ENCODE measurements at places on chromosomes 7 and 10. TPM values are rescaled to one million over a fixed set of nuclear protein-coding genes. Genes with fewer than 3 reads are reported as not detected.

TMEM176B gene
- polyA plus RNA-seq: 3.1 TPM

OPALIN gene
- polyA plus RNA-seq: not detected

SPDYE11 gene
- 0.06 TPM for polyA plus RNA-seq

ASB10 gene
- not detected for polyA plus RNA-seq

RNF133 gene
- polyA plus RNA-seq: not detected

- no peak for DNase-seq
Observed at GRCh38 chr7:102974366-102975236, 61.8 kb downstream of the LRRC17 start.

- DNase-seq: no peak
Observed at GRCh38 chr7:80294346-80294745, 159.7 kb downstream of the GNAI1 start.

GRCh38 chr10:12314836-12315235 lies 34.5 kb upstream of the CAMK1D start:
- DNase-seq: no peak

- DNase-seq: no peak
Observed at GRCh38 chr7:151661587-151661986, 141.9 kb upstream of the RHEB start.

DNA sequence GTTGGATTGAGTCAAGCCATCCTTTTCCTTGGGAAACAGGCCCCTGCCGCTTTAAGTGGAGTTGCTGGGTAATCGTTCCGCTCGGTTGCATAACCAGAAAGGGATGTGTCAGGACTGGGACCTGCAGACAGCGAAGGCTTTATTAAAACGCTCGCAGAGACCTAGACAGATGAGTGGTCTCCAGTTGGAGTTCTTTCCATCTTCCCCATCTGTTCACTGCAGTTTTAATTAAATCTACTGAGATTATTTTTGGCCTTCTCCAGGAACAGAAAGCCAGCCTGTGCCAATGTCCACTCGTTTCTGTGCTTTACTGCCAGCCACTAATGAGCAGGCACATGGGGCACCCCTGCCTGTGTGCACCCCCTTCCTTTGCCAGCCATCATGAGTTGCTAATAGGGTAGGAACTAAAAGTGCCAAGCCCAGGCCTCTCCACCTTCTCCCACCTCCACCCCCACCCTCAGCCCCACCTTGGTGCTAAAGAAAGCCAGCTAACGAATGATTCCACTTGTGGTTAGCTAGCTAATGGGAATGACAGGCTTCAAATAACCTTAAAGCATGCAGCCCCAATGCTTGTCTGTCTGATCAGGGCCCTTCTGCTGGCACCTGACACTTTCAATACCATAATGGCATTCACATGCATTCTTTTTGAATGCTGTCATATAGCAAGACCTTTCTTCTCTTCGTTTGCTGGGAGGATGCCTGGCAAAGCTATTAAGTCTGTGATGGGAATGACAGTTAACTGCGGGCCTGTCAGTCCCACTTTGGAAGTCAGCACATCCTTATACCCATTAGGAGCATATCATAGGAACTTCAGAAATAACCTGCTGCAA lies 556.8 kb upstream of the GALNT17 start:
- DNase-seq: no peak

GRCh38 chr7:69246758-69247157 lies 351.5 kb upstream of the AUTS2 start:
- no peak for DNase-seq

- no peak for DNase-seq
Observed at GRCh38 chr7:106874076-106874475, 9.0 kb downstream of the PIK3CG start.

DNA sequence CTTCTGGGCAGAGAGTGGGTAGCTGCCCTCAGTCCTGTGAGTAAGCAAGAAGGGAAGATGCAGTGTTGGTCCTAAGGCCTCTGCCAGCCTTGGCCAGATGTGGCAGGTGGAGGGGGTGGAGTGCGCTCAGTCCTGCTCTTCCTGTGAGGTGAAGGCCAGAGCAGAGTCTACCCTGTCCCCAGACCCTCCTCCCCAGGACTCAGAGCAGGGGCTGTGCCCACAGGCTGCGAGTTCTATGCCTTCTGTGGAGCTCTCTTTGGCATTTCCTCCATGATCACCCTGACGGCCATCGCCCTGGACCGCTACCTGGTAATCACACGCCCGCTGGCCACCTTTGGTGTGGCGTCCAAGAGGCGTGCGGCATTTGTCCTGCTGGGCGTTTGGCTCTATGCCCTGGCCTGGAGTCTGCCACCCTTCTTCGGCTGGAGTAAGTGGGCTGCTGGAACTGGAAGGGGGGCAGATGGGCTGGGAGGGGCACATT lies 4.0 kb downstream of the OPN4 start:
- no peak for DNase-seq

GRCh38 chr10:101816376-101816775 lies 1.9 kb downstream of the OGA start:
- no peak for DNase-seq

- DNase-seq: no peak
Observed at GRCh38 chr7:43781726-43782607, 23.5 kb downstream of the BLVRA start.

Measured in AG04450 (cell line).